ENCODE measurements at places on chromosomes 12 and 14.

GRCh38 chr14:61229981-61230380 lies 51.2 kb downstream of the TMEM30B start:
- DNase-seq = peak; percentile 92

- DNase-seq = no peak
These were observed 357 bp downstream of the HOMEZ start for GRCh38 chr14:23285530-23286019.

DNA sequence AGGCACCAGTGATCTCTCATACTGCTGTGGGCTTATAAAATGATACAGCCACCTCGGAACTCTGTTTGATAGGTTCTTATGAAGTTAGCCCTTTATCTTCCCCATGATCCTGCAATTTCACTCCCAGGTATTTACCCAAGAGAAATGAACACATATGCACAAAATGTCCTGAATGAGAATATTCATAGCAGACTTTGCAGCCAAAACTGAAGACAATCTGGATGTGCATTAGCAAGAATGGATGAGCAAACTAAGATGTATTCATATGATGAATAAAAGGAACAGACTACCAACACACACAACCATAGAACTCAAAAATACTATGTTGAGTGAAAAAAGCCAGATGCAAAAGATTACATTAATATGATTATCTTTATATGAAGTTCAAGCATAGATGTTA lies 66.7 kb downstream of the KCNA5 start:
- no peak for DNase-seq

DNA sequence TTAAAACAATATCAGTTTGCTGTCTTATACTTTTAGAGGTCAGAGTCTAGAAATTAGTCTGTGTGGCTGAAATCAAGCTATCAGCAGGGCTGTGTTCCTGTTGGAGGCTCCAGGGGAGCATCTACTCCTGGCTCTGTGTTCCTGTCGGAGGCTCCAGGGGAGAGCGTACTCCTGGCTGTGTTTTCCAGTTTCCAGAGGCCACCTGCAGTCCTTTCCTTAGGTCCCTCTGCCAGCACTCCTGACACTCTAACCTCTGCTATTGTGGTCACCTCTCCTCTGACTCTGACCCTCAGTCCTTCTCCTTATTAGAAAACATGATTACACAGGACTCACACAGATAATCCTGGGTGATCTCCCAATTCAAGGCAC lies 1140.7 kb upstream of the TMEM132C start:
- no peak for DNase-seq

DNA sequence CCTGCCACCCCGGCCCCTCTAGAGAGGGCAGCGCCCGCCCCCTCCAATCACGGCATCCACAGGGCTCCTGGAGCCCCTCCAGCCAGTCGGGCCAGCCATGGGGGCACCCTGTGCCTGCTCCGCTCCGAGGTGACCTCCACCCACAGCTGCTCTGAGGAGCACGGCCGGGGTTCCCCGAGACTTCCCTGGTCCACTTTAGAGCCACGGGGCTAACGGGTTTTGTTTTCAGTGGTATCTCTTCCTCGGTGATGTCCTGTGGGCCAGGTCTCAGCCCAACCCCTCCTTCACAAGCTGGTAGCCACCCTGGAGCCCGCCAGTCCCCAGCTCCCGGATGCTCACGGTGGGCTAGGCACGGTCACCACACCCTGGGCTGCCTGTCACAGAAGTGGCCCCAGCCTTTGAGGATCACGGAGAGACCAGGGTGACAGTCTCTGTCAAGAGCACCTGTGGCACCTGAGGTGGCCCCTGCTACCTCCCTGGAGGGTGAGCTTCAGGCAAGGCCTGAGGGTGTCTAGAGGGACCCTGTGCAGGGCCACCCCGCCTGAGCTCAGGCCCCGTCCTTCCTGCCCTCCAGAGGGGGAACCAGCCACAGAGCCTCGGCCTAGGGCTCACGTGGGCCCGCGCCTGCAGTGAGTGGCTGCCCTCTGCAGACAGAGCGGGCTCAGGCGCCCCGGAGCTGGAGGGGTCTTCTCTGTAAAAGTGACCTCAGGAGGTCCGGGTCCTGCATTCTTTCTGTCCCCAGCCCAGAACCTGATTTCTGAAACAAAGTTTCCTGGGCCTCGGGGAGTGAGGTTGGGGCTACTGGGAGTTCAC lies 146.0 kb upstream of the C14orf180 start:
- DNase-seq = no peak

DNA sequence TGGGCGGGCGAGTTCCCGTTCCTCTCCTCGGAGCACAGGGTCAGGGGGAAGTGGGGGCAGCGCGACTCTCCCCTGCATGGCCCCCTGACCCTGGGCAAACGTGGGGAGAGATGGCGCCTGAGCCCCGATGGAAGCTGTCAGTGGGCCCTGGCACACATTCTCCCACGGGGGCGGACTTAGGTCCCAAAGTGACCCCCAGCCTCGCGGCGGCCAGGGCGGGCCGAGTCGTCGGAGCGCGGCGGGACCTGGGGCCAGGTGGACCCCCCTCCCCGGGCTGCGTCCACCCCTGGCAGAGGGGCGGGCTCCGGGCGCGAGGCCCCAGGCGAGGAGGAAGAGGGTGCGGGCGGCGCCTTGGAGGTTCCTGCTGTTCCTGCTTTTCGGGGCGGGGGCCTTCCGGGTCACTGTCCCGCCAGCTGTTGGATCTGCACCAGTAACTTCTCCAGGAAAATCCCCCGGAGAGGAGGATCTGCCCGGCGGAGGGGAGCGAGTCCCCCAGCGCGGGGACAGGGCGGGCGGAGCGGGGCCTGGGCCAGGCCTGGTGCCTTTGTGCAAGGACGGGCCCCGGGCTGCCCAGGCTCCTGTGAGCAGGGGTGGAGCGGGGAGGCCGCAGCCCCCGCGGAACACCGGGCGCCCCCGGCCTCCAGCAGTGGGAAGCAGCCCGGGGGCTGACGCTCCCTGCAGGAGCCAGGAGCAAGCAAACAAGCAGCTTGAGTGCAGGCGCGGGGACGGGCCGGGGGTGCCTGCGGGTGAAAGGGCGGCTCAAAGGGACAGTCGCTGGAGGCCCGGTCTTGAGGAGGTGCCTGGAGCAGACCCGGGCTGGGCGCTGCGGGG lies 15.3 kb downstream of the TNFAIP2 start:
- DNase-seq = no peak

- DNase-seq = no peak
These were observed 49.7 kb downstream of the TRMT5 start for GRCh38 chr14:60931218-60931617.

DNA sequence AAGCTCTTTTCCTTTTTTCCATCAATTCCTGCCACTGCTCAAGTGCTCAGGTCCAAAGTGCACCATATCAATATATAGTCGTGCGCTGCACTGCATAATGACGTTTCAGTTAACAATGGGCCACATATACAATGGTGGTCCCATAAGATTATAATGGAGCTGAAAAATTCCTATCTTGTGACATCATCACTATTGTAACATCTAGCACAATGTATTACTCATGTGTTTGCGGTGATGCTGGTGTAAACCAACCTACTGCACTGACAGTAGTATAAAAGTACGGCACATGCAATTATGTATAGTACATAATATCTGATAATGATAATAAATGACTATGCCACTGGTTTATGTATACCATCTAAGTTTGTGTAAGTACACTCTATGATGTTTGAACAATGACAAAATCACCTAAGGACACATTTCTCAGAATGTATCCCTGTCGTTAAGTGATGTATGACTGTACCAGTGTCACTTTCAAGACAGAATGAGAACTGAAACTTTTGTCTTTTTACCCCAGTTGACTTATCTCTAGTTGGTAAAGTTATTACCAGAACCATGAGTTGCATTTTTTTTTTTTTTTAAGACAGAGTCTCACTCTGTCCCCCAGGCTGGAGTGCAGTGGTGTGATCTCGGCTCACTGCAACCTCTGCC lies 53.7 kb upstream of the INSM2 start:
- DNase-seq = no peak

- DNase-seq = no peak
These were observed 48.0 kb downstream of the FOXN4 start for GRCh38 chr12:109261087-109261486.

DNA sequence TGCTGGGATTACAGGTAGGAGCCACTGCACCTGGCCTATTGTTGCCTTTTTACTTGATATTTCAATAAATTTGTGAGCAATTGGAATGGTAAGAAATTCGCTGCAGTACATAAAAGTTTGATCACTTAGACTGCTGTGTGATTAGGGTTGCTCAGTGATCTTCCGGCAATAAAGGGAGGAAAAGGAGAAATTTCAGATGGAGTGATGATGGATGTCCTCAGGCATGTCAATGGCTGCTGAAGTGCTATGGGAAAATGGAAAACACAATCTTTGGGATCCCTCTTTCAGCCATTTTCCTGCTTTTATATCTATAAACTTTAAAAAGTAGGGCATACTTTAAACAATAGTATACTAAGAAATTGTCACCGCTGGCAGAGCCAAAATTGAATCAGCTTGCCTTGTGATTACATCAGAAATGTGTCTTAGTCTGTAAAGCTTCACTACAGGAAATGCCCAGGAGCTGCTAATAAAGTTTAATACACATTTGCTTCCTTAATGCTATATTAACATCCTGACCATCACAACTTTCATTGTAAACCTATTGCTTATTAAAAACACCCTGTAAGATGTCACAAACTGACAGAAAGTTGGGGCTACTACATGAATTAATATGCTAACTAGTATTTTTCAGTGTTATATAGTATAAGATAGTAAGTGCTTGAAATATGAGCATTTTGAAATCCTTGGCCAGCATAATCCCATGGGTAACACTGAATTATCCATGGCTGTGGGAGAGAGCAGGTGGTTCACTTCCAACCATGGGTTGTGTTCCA lies 13.7 kb upstream of the FBXL14 start:
- DNase-seq = no peak

GRCh38 chr12:43856972-43857371 lies 21.1 kb downstream of the TMEM117 start:
- DNase-seq = no peak

- no peak for DNase-seq
These were observed 82.0 kb upstream of the WSCD2 start for GRCh38 chr12:108047071-108047550.

DNA sequence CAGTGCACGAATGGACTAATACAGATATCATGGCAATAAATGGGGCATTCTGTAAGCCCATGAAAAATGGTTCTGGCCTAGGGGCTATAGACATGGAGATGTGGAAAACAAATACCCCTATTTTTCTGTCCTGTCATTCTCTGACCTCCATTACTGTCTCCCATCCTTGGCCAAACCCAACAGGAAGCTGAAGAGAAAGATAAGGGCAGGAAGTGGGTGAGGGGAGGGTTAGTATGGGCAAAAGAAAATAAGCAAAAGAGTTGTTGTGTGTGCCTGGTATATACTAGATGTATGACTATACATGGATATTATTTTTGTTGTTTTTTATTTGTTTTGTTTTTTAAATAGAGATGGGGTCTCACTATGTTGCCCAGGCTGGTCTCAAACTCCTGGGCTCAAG lies 339.3 kb downstream of the PCNX1 start:
- no peak for DNase-seq

- no peak for DNase-seq
These were observed 114.2 kb downstream of the KCNK10 start for GRCh38 chr14:88208858-88209257.

GRCh38 chr12:106299202-106299774 lies 3.2 kb upstream of the TCP11L2 start:
- no peak for DNase-seq

DNA sequence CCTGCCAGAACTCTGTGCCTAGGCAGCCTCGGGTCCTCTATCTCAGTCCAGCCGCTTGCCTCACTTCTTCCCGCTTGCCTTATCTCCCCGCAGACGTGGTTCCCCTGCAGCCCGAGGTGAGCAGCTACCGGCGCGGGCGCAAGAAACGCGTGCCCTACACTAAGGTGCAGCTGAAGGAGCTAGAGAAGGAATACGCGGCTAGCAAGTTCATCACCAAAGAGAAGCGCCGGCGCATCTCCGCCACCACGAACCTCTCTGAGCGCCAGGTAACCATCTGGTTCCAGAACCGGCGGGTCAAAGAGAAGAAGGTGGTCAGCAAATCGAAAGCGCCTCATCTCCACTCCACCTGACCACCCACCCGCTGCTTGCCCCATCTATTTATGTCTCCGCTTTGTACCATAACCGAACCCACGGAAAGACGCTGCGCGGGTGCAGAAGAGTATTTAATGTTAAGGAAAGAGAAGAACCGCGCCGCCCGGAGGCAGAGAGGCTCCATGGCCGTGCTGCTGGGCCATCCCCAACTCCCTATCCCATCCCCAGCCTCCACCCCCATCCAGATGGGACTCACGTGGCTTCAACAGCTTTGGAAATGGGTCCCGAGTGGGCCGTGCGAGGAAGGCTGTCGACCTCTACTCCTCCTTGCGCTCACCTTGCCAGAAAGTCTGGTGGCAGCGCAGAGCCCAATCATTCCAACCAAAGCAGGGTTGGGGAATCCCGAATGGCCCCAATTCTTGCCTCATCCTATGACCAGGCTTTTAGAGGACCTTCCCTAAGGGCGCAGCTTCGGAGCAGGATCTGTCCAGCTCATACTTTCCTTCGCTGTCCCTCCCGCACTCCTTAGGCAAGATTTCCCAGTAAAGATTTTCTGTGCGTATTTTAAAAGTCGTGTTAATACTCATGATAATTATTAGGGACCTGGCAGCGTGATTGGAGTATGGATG lies 6.5 kb downstream of the HOXC13 start:
- no peak for DNase-seq

GRCh38 chr12:124633365-124634362 lies 66.3 kb upstream of the NCOR2 start:
- DNase-seq = no peak

- DNase-seq = no peak
These were observed 334.3 kb upstream of the SYT1 start for GRCh38 chr12:78530100-78530765.

- DNase-seq = no peak
These were observed 5.6 kb downstream of the MARCHF9 start for GRCh38 chr12:57760347-57760982.

DNA sequence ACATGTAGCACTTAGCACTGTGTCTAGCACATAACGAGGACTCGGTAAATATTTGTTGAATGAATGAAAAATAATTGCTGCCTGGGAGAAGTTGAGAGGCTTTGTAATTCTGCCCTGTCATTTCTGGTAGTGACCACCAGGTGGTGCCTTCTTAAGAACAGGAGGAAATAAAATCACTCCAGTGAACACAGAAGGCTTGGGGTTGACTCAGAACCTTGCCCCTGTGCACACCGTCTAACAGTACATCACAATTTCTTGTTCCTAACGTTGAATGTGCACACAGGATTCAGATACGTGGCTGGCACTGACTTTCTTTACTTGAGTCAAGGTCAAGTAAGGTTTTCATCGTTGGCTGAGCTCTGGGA lies 91.8 kb downstream of the RGS6 start:
- no peak for DNase-seq

DNA sequence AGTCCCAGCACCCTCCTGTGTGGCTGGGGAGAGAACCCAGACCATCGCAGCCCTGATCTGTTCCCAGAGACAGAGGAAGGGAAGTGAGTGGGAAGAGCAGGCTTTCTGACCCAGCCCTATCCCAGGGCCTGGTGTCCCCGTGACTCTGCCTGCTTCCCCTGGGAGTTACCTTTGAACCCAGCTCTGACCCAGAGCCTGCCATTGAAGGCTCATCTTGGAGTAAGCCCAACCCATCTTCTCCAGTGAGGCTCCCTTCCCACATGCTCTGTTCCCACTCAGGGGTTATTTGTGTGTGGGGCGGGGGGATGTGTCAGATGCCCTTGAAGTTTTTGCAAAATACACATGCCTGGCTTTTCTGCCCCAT lies 6.0 kb downstream of the TMEM63C start:
- DNase-seq = no peak

Measured in NCI-H2029 treated with DMSO at 0.1 percent for 48 hours (cell line).